ENCODE measurements at places on chromosomes 7 and 10.
A peak's percentile ranks its signal among the peaks of the same experiment; 100 is the strongest.

- DNase-seq = no peak
These were observed 10.9 kb downstream of the NUB1 start for GRCh38 chr7:151352512-151352911.

DNA sequence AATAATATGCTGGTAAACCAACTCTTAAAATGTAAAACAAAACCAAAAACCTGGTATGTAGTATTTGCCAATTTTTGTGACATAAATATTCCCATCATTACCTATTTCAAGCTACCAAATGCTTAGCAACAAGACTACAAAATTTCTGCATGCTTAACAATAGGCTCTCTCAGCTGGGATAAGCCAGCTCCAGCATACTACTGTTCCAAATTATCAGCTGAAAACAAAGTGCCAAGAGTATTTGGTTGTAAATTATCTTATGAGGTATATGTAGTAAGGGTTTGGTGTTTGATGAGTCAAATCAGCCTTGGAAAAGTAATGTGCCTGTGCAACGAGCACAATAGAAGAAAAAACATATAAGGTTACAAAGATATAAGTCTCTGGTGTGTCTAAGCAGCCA is 263.2 kb downstream of the HGF start:
- no peak for DNase-seq

DNA sequence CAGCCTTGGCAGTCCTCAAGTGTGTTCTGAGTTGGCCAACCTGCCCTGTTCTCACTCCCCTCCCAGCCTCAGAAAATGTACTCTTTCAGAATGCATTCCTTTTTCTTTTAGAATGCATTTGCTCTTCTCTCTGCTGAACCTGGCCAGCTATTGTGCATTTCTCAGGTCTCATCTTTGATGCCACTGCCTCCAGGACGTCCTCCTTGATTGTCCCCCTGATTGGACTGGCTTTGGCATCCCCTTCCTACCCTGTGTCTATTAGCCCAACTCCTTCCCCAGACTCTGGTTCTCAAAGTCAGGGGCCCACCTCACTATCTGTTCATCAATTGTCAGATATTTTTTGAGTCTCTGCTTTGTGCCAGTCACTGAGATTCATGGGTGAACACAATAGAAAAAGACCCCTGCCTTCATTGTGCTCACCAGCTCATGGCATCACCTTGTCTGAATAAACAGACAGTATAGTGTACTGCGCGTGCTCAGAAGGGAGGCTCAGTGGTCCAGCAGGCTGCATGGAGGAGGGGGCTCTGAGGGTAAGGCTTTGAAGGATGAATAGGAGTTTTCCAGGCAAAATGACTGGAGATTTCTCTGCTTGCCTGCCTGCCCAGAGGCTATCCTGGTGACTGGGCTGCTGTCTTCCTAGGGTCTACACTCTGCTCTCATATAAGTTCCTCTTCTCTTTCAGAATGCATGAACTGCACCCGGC is 96.5 kb downstream of the MYL10 start:
- DNase-seq = no peak

DNA sequence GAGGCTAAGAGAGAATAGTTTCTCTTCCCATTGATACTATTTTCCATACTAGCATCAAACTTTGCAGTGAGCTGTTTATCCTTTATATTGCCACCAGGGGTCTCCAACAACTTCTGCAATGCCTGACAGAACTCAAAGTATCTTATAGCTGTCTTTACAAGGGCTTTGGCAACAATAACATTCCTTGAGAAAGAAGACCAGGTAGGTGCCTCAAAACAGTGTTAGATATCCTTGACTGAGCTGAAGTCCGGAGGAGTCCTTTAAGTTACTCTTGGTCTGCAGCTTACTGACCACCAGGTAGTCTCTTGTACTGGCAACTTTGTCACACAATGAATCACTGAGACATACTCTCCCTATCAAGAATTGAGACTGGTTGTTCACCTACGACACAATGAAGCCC is 30.0 kb upstream of the TES start:
- peak; percentile 2 for DNase-seq

DNA sequence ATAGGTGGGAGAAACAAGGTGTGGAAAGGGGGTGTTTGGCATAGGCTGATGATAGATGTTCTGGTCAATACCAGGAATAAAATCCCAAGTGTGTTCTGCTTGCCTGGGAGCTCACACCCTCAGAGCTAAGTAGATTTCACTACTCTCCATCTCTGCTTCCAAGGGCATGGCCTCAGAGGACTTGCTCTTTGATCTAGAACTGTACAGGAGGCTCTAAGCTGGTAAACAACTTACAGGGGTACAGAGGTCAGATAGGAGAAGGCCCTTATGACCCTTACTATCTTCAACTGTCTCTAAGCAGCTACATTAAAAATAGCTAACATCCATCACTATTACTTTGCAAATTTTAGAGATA is 221.5 kb upstream of the KLF14 start:
- no peak for DNase-seq

GRCh38 chr10:119138346-119139306 is 26.9 kb downstream of the SFXN4 start:
- no peak for DNase-seq
